ENCODE measurements at places on chromosomes 11 and 22.

DNA sequence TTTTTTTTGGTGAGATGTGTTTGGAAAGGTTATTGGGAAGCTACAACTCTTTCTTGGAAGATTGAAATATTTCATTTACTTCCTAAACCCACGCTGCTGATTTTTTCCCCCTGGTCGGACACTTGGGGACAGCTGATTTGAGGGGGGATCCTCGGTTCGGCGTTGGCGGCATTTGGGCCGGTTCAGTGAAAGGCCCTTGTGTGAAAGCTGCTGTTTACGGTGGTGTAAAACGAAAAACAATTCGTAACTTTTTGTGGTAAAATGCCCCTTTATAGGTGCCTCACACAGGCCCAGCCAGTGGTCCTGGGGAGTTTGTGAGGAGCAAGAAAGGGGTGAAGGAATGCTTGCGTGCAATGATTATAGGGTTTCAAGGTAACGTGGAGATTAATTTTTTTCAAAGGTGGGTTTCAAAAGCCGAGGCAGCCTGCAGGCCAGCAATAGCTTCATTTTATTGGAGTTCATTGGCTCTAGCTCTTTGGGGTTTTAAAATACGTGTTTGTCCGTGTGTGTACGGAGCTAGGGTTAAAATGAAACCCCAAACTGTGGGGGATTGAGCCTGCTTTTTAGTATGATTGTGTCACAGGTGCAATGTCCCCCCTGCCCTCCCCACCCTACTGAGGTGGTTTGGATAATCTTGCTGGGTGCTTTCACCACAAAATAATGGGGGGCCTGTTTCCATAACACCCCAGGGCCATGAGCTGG lies 77.2 kb upstream of the PPARA start:
- DNase-seq, result no peak

- no peak for DNase-seq
Measured at GRCh38 chr11:128491195-128491936, 96.0 kb downstream of the ETS1 start.

GRCh38 chr11:60780065-60780464 lies 5.1 kb upstream of the MS4A10 start:
- no peak for DNase-seq

- peak; percentile 64 for DNase-seq
Measured at GRCh38 chr11:95067039-95067840, 521 bp downstream of the SRSF8 start.

DNA sequence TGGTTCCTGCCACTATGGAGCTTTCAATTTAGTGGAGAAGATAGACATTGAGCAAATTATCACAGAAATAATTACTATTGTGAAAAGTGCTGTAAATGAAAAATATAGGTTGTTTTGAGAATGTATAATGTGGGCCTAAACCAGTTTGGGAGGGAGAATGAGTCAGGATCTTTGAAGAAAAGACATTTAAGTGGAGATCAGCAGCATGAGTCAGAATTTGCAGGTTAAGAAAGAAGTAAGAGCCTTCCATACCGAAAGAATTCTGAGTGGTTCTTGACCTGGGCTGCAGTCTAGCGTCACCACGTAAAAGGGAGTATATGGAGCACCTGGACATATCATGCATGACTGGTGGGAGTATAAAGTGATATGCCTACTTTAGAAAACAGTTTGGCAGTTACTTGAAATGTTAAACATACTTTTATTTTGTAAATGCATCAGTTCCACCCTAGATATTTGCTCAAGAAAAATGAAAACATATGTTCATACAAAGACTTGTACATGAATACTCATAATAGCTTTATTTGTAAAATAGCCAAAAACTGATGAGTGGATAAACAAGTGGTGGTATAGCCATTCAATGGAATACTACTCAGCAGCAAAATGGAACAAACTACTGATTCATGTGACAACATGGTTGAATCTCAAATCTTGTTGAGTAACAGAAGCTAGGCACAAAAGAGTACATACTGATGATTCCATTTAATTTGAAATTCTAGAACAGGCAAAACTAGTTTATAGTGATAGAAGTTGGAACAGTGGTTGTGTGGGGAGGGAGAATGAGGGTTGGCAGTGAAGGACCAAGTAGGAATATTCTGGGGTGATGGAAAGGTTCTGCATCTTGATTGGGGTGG lies 99.2 kb downstream of the STIM1 start:
- no peak for DNase-seq

GRCh38 chr11:116707161-116707629 lies 65.6 kb downstream of the BUD13 start:
- DNase-seq, result no peak

DNA sequence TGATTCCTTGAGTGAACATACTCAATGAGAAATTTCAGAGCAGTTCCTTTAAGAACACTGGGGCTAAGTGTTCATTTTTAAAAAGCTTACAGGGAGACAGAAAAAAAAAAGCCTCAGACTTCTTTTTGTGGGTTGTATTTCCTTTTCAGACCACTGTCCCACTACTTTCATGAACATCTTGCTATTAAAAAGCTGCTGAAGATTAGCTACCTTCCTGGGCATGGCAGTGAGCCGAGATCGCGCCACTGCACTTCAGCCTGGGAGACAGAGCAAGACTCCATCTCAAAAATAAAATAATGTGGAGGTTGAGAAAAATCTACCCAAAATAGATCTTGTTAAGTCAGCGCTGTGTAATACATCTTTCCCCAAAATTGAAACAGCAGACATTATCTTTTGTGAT lies 10.8 kb downstream of the TRAF6 start:
- DNase-seq, result no peak

DNA sequence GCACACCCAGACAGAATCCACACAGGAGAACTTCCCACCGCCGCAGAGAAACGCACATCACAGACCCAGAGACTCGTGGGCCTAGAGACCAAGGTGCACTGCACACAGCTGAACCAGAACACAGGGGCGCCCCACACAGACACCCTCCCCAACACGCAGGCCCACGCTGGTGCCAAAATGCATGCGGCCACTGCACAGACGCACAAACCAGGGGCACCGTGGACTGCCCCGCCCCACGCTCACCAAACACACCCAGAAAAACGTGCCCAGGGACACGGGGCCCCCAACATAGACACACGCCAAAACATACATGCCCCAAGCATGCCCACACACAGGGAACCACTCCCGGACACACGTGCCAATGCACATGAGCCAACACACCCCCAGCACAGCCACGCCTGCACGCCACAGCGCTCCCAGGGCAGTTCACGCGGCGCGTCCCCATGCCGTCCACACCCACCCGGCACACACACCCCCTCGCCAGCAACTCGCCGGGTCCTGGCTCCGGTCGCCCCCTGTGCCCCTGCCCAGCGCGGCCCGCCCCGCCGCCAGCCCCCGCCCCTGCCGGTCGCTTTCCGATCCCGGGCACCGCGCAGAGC lies 7.8 kb downstream of the ELFN2 start:
- DNase-seq, result no peak

DNA sequence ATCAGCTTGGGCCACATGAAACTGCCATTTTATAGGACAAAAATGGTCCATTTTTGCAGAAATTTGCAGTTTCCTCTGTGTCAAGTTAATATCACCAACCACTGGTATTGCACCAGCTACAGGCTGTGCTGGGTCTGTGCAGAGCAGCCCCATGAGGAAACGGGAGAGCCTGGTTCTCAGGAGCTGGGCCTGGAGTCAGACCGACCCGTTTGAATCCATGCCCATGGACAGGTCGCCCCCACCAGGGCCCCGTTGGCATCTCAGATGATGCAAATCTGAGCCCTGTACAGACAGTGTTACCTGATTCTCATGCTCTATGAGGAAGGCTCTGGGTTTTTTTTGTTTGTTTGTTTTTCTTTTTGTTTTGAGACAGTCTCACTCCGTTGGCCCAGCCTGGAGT lies 9.8 kb upstream of the SEC14L6 start:
- DNase-seq, result no peak

DNA sequence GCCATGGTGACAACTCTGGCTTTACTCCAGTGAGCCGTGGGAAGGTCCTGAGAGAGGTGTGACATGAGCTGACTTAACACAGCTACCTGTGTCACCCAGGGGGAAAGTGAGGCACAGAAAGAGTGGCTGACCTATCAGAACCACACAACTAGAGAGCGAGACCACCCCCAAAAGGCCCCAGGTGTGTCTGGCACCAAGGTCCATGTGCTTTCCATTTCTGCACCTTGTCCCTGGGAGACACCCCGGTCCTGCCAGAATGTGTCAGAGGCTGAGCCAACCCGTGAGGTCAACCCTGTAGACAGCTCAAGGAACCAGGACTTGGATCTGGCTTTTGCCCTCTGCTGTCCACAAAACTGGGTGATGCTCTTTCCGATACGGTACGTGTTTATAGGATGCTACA lies 9.8 kb downstream of the MAFF start:
- DNase-seq, result no peak

DNA sequence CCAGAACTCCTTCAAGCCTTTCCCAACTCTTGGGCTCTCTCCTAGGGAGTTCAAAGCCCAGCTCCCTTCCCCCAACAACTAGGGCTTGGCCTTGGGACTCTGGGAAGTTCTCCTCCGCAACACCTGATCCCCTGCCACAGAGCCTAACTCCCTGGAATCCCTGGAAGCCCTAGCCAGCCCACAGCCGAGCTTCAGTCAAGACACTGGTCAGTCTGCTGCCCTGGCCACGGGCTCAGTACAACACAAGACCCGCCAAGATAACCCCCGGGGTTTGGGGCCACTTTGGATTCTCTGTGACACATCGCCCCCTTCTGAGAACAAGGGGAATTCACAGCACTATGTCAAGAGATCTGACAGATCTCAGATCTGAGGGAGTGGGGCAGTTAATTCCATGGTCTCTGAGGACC lies 58.3 kb downstream of the SLC22A12 start:
- no peak for DNase-seq

DNA sequence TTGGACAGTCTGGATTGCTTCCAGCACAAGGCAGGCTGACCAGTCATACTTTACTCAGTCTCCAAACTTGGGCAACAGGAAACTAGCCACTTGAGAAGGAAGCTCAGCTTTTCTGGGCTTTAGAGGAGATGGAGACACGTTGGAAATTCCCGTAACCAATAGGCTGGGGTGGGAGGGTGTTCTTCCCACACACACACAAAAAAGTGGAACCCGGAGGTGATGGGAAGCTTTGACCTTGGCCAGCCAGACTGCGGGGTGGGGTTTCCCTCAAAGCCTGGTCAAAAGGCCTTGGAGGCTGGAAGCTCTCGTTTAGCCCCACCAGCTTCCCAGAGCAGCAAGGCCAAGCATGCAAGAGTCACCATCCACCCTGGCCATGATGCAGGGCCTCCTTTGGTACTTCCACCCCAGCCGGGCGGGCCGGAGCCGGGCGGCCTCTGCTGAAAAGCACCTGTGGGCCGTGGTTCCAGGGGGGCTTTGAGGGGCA lies 126.2 kb downstream of the BCR start:
- no peak for DNase-seq

DNA sequence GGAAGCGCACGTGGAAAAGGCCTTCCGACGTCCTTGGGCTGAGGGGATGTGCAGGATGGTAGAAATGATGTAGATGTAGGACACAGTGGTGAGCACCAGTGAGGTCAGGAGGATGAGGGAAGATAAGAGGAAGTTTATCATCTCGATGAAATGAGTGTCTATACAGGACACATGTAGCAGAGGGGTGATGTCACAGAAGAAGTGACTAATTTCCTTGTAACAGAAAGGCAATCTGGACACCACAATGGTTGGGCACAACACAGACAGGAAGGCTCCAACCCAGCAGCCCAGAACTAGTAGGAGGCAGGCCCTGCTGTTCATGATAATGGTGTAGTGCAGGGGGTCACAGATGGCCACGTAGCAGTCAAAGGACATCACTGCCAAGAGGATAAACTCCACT lies 35.0 kb upstream of the OR6M1 start:
- DNase-seq, result no peak
